ENCODE measurements at places on chromosomes 3 and 15. TPM values are rescaled to one million over a fixed set of nuclear protein-coding genes. Genes with fewer than 3 reads are reported as not detected.
A peak's percentile ranks its signal among the peaks of the same experiment; 100 is the strongest.

The SERPINI2 gene
- total RNA-seq = not detected

The PLAAT1 gene
- not detected for total RNA-seq

The TGFBR2 gene
- total RNA-seq = 77.8 TPM

The DLEC1 gene
- total RNA-seq = 1.4 TPM

The RGMA gene
- total RNA-seq = 0.25 TPM

The CLDN18 gene
- not detected for total RNA-seq

The ACSBG1 gene
- total RNA-seq = not detected

The CPN2 gene
- total RNA-seq = not detected

The RTP1 gene
- not detected for total RNA-seq

The OR5K2 gene
- not detected for total RNA-seq

The SKOR1 gene
- 0.29 TPM for total RNA-seq

The CPOX gene
- 66.3 TPM for total RNA-seq

The ARHGAP31 gene
- total RNA-seq = 2.0 TPM

The SV2B gene
- total RNA-seq = 0.02 TPM

The TWF2 gene
- total RNA-seq = 117 TPM

The C3orf85 gene
- not detected for total RNA-seq

GRCh38 chr3:8256441-8257071 is 245.1 kb upstream of the LMCD1 start:
- no peaks in the 10 kb centered on the region for H3K36me3 ChIP-seq
- no peaks in the 10 kb centered on the region for H3K27me3 ChIP-seq
- H3K4me1 ChIP-seq = no peaks in the 10 kb centered on the region
- H3K27ac ChIP-seq = no peak overlapping the region

GRCh38 chr15:99399061-99399460 is 147.8 kb downstream of the LRRC28 start:
- H3K27me3 ChIP-seq = peaks cover 15% of the 10 kb centered on the region
- H3K4me1 ChIP-seq = peaks cover 2% of the 10 kb centered on the region
- DNase-seq = no peak
- no peak overlapping the region for H3K4me3 ChIP-seq

DNA sequence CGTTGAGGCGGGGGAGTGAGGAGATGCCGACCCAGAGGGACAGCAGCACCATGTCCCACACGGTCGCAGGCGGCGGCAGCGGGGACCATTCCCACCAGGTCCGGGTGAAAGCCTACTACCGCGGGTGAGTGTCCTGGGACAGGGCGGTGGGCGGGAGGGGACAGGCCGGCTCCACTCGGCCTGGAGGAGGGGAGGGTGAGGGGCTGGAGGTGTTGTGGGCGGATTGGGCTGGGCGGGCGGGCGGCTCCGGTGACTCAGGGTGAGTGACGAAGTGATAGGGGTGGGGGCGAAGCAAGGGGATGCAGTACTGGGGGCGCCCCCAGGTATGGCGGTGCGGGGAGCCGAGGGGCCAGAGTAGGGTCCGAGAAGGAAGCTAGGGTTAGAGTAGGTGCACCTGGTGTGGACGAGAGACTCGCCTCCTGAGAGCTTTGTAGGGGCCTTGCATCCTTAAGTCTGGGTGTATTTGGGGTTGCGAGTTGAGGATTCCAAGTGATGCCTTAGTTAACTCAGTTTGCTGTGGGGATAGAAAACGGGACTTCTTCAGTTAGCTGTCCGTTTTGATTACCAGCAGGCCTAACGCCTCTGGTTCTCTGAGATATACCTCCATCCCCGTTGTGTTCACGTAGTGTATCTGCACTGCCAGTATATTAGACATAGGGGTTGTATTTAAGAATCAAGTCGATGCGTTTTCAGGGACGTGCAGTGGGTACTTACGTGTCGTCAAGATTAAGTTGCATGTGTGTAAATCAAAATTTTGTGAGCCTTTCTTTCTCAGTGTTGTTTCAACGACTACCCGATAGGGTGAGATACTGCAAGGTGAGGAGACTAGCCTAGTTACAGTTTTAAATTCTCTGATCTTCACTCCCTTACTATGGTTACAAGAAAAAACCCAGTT is 670 bp downstream of the PRKCI start:
- peak overlapping the region; percentile 81 for H3K27ac ChIP-seq
- peak overlapping the region; percentile 77 for H3K4me3 ChIP-seq
- peaks cover 31% of the 10 kb centered on the region for H3K4me1 ChIP-seq

GRCh38 chr3:177210744-177211502 is 13.6 kb upstream of the TBL1XR1 start:
- no peaks in the 10 kb centered on the region for H3K27me3 ChIP-seq
- no peak overlapping the region for H3K27ac ChIP-seq
- no peak overlapping the region for H3K4me3 ChIP-seq

DNA sequence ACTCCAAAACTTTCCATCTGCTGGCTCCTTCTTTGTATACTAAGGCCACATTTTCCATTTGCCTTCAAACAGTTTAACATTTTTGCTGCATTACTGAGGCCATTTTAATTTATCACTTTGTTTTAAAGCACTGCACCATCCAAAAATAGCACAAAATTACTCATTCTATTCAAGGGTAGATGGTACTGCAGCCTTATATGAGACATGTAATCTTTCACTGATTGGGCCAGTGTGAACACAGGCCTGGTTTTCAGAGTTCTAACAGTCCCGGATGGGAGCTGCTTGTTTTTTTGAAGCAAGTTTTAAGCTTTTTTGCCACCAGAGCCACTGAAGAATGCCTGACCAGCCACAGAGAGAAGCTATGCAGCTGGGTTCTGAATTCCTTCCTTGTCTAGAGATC is 172.3 kb upstream of the TSC22D2 start:
- no peak overlapping the region for H3K4me3 ChIP-seq
- H3K4me1 ChIP-seq = no peaks in the 10 kb centered on the region
- DNase-seq = no peak
- no peaks in the 10 kb centered on the region for H3K36me3 ChIP-seq

DNA sequence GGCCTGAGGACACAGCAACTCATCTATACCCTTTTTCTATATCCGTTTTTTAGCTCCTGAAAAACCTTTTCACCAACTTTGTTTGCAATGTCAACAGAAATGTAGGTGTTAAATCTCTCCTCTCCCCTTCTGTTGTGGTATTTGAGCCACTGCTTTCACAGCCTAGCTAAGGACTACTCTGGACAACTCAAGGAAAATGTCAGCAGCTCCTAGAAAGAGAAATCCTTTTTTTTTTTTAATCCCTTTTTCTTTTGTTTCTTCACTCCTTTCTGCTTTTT is 176.6 kb downstream of the KLHL25 start:
- H3K36me3 ChIP-seq = no peaks in the 10 kb centered on the region
- no peak for DNase-seq
- H3K27me3 ChIP-seq = no peaks in the 10 kb centered on the region
- H3K27ac ChIP-seq = no peak overlapping the region
- no peak overlapping the region for H3K4me3 ChIP-seq

GRCh38 chr3:121514496-121514895 is 31.3 kb downstream of the POLQ start:
- no peak for DNase-seq
- no peaks in the 10 kb centered on the region for H3K27me3 ChIP-seq
- no peak overlapping the region for H3K27ac ChIP-seq
- H3K4me3 ChIP-seq = no peak overlapping the region

DNA sequence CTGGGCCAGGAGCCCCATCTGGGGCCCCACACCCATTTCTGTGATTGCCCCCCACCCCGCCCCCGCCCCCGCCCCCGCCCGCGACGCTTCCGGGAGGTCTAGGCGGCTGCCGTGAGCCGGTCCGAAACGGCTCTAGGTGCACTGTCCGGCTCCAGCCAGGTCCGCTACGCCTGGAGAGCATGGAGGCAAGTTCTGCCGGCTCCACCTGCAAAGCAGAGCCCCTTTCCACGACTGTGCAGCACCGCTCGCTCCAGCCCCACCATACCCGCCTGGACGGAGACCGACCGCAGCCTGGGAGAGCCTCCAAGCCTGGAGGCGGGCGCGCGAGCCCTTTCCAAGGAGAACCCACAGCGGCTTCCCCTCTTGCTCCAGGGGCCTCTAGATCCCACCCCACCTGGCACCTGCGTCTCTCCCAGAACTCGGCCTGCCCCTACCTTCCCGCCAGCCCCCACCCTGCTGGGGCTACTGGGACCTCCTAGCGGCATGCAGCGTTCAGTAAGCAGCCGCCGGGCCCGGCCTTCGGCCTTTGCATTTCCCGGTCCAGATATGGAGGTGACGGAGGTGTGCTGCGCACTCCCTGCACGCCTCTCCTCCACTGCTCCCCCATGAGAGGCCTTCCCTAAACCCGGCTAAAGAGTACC is 66.2 kb downstream of the KLF13 start:
- peak; percentile 12 for DNase-seq
- H3K27me3 ChIP-seq = peaks cover 4% of the 10 kb centered on the region
- H3K4me1 ChIP-seq = peaks cover 48% of the 10 kb centered on the region
- H3K36me3 ChIP-seq = peaks cover 16% of the 10 kb centered on the region
- H3K4me3 ChIP-seq = peak overlapping the region; percentile 79
- peak overlapping the region; percentile 76 for H3K27ac ChIP-seq

- no peak overlapping the region for H3K4me3 ChIP-seq
- H3K27me3 ChIP-seq = no peaks in the 10 kb centered on the region
These were observed 230.7 kb downstream of the BBX start for GRCh38 chr3:107753494-107753893.

DNA sequence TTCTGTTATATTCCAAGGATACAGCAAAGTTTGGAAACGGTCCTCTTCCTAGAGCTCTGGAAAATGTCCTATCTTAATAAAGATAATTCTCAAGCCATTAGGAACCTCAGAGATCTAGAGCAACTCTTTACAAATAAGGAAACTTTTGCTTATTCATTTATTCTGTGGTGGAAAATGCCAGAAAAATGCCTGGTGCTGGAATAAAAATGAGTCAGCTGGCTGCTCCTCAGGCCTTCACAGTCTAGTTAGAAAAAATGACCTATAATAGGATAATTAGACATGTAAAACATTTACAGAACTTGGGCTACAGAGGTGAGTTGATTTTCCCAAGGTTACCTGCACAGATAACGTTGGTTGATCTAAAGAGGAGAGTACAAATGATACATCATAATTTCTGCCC is 372.5 kb downstream of the NLGN1 start:
- H3K4me1 ChIP-seq = no peaks in the 10 kb centered on the region
- DNase-seq = no peak
- no peaks in the 10 kb centered on the region for H3K36me3 ChIP-seq

DNA sequence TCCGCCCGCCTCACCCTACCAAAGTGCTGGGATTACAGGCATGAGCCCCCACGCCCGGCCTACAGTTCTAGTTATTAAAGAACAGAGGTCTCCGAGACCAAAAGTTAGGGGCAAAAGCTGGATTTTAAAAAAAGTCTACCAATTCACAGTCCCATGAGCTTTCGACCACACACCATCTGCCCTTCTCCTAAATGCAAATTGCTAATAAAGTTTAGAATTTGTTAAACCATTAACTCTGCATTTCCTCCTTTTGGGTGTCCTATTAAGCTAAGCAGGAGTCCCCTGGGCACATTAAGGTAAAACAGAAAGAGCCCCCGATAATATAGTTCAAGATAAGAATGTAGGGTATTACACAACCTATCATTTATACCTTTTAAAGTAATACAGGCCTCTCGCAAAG is 322.7 kb downstream of the FOXP1 start:
- DNase-seq = no peak
- no peaks in the 10 kb centered on the region for H3K27me3 ChIP-seq

GRCh38 chr3:139937674-139938279 is 2.8 kb downstream of the CLSTN2 start:
- peaks cover 43% of the 10 kb centered on the region for H3K27me3 ChIP-seq
- peaks cover 7% of the 10 kb centered on the region for H3K4me1 ChIP-seq
- H3K36me3 ChIP-seq = no peaks in the 10 kb centered on the region
- no peak overlapping the region for H3K27ac ChIP-seq

DNA sequence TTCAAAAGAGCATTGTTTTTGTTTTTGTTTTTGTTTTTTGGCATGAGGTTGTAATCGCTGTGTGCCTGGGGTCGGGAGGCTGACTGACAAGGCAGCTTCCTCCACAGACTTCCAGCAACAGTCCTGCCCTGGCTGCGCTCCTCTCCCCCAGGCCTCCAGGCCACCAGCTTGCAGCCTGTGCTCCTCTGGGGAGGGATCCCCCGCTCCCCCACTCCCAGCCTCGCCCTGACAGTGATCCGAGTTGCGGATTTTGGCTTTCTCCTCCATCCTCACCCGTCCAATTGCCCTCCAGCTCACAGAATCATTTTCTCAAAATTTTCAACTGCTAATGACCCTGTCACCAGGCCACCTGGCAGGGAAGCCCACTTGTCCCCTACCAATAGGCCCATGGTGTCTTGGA is 36.5 kb upstream of the PCSK6 start:
- H3K4me1 ChIP-seq = peaks cover 5% of the 10 kb centered on the region
- peaks cover 2% of the 10 kb centered on the region for H3K27me3 ChIP-seq
- H3K4me3 ChIP-seq = no peak overlapping the region
- no peak for DNase-seq
- H3K36me3 ChIP-seq = no peaks in the 10 kb centered on the region

- peaks cover 12% of the 10 kb centered on the region for H3K4me1 ChIP-seq
- H3K27me3 ChIP-seq = no peaks in the 10 kb centered on the region
- no peak overlapping the region for H3K4me3 ChIP-seq
- DNase-seq = no peak
- no peak overlapping the region for H3K27ac ChIP-seq
These were observed 95.7 kb downstream of the NEDD4 start for GRCh38 chr15:55897560-55898336.

DNA sequence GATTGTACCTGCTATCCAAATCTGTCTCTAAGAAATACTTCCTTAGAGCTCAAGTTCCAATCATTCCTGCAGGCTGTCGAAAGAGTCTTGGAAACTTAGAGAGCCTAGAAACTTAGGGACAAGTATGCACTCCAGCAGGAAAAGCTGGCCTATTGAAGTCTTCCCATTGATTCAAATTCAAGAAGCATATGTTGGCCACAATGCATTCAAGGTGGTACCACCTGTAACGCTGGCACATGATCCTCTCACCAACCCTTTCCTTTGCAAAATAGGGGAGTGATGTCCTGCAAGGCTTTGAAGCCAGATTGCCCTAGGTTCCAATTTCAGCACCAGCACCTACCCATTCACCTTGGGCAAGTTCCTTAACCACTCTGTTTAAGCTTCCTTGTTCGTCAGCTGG is 6.0 kb downstream of the ADAMTS9 start:
- H3K36me3 ChIP-seq = no peaks in the 10 kb centered on the region
- DNase-seq = no peak
- H3K4me1 ChIP-seq = no peaks in the 10 kb centered on the region
- H3K4me3 ChIP-seq = no peak overlapping the region
- no peak overlapping the region for H3K27ac ChIP-seq

DNA sequence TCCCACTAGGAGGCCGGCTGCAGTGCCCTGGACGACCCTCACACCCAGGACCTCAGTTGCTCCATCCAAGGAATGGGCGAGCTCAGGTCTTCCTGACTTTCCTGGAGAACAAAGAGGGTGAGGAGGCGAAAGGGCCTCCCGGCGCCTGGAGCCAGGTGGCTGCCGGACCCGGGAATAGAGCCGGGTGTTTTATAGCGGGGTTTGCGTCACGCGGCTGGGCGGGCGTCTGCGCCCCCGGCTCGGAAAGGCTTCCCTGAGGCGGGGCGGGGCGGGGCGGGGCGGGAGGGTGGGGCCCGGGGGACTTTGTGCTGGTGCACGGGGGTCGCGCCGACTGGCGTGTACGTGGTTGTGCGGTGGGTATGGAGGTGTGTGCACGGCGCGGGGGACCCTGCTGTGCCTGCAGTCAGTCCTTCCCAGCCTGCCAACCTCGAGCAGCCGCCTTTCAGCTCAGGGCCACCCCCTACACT is 4.6 kb upstream of the PRKCD start:
- H3K4me1 ChIP-seq = peaks cover 7% of the 10 kb centered on the region
- peaks cover 55% of the 10 kb centered on the region for H3K27me3 ChIP-seq
- H3K27ac ChIP-seq = no peak overlapping the region
- H3K4me3 ChIP-seq = no peak overlapping the region

Measured in activated CD4-positive, alpha-beta T cell treated with anti-CD3 and anti-CD28 coated beads, Interleukin-2, amount 10 ng/mL, durations not matched to agents 7 days and 5 days (primary cell).